Dermis lymphatic vessel endothelial cell (primary cell): ENCODE measurements at places on chromosomes 3 and 15. TPM values are rescaled to one million over a fixed set of nuclear protein-coding genes. Genes with fewer than 3 reads are reported as not detected.

The CAMK2N2 gene
- not detected in 2 replicates for total RNA-seq

The ACOX2 gene
- total RNA-seq, result 0.77 and 1.3 TPM in 2 replicates

The SCAP gene
- total RNA-seq, result 39.7 and 46.6 TPM in 2 replicates

The TMEM89 gene
- 0.09 TPM in 1 of 2 replicates, not detected in the other for total RNA-seq

The CCR5 gene
- 0.09 TPM in 1 of 2 replicates, not detected in the other for total RNA-seq

The ATP10A gene
- total RNA-seq, result 0.09 and 0.54 TPM in 2 replicates

The SLC22A14 gene
- under 0.01 TPM in 2 replicates for total RNA-seq

The BBX gene
- 33.4 and 47.6 TPM in 2 replicates for total RNA-seq

The BNC1 gene
- 1.1 and 2.8 TPM in 2 replicates for total RNA-seq

The SPINT1 gene
- 0.33 and 0.34 TPM in 2 replicates for total RNA-seq

The MOBP gene
- under 0.01 TPM in 1 of 2 replicates, not detected in the other for total RNA-seq

The CIAO2A gene
- 29.2 and 40.9 TPM in 2 replicates for total RNA-seq

The GOLGA6L7 gene
- total RNA-seq, result not detected in 2 replicates

The TMEM207 gene
- total RNA-seq, result not detected in 2 replicates

The CCRL2 gene
- total RNA-seq, result 0.22 and 0.26 TPM in 2 replicates

The C3orf20 gene
- total RNA-seq, result under 0.01 TPM in 2 replicates
